Stimulated activated CD8-positive, alpha-beta memory T cell treated with anti-CD3 and anti-CD28 coated beads, Interleukin-2, amount 100 ng/mL, for 1 hour (primary cell): ENCODE measurements at places on chromosomes 5 and 9.

GRCh38 chr9:30301271-30301963, 2083.0 kb upstream of the ACO1 start:
- no peak for DNase-seq

DNA sequence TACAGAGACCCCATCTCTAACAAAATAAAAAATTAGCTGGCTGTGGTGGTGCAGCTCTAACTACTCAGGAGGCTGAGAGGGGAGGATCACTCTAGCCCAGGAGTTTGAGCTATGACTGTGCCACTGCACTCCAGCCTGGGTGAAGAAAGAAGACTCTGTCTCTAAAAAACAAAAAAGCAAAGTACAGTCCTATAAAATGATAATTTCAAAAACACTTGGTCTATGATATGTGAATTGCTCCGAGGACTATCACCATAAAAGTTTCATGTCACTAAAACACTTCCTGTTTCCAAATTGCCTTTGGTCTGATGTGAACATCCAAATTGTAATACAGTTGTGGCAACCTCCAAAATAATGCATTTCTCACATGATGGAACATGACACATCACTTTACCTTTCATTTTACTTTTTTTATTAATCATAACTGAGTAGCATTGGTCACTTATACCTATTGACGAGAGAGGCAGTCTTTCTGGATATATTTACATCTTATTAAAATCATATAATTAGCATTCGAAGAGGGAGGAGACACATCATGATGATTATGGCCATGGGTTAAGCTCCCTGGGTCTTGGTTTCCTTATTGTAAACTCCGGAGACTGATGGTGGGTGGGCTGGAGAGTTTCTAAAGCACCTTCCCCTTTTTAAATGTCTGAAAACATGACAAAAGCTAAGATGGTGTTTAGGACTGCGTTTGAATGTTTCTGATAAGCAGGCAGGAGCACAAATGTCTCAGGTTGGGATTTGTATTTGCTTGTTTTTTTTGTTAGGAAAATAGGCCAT, 25.8 kb upstream of the CD180 start:
- DNase-seq, result no peak

GRCh38 chr5:168952196-168952595, 348.7 kb downstream of the SLIT3 start:
- DNase-seq, result no peak

DNA sequence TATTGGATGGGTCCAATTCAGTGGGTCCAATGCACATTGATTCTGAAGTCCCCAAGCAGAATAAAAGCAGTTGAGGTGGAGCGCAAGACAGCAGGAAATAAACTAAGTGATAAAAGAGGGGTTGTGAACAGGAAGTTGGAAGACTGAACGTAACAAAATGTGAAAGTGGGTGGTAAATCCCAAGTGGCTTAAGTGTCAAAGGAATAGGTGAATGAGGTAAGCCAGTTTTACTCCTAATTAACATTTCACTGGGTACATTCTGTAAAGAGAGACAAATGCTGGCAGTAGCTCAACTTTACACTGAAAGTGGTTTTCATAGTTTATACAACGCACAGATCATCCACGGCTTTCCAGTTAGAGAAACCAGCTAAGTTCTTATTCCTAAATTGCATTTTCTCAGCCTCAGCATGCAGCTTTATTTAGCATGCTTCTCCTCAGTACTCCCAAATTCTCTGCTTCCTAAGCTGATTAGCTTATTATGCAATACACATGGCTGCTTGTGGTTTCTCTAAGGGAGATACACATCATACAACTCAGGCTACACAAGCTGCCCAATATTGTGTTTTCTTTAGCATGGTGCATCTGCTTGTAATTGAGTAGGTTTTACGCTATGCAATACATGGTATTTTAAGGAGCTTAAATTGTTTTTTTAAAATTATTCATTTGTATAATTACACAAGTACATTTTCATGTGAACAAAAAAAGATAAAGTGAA, 34.2 kb upstream of the HSD17B4 start:
- no peak for DNase-seq

- DNase-seq, result no peak
Measured at GRCh38 chr9:73219985-73220626, 68.4 kb downstream of the ANXA1 start.

- DNase-seq, result no peak
Measured at GRCh38 chr9:134433101-134433500, 106.8 kb downstream of the RXRA start.

- no peak for DNase-seq
Measured at GRCh38 chr9:80082213-80082612, 510.4 kb downstream of the TLE4 start.

DNA sequence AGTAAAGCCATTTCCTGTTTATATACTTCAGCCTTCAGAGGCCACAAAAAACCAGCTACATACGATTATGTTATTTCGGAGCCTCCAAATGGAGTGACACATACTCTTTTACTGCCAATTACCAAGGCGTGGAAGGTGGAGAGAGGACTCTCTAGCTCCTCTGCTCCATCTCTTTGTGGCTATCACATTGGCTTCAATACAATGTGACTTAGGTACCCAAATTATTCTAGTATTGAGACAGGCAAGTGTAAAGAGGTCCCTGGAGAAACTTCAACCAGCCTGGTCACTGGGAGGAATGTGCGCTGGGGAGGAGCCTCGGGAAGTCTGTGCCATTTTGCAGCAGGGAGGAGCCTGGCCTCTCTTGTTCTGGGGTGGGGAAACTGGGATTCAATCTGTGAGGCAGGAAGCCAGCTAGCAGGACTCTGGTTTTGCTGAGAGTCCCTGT, 85.8 kb upstream of the TAS2R1 start:
- no peak for DNase-seq

- DNase-seq, result no peak
Measured at GRCh38 chr5:153504726-153505125, 14.3 kb downstream of the GRIA1 start.

DNA sequence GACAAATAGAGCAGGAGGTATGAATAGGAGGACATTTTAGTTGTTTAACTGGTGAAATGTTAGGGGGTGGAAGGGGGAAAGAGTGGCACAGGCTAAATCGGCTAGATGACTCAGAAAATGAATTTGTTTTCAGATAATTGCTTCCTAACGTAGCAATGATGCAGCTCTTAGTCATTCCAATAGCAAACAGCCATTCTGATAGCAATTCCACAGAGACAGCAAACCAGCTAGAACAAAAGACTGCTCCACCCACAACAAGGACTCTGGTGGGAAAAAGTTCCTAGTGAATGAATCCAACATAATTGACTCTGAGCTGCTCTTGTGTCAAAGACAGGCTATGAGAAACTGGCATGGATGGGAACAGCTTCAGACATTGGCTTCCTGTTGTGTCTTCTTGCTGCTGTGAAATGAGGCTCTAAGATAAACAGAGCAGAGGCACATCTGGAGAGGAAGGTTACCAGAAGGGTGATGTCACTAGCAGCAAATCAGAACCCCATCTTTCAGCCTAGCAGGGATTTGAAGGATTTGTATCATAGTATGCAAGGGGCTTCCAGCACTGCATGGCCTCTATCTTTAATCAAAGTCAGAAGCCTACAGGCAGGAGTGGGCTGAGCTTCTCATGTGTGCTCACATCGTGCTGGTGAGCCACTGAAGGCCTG, 28.1 kb upstream of the F2RL1 start:
- no peak for DNase-seq

DNA sequence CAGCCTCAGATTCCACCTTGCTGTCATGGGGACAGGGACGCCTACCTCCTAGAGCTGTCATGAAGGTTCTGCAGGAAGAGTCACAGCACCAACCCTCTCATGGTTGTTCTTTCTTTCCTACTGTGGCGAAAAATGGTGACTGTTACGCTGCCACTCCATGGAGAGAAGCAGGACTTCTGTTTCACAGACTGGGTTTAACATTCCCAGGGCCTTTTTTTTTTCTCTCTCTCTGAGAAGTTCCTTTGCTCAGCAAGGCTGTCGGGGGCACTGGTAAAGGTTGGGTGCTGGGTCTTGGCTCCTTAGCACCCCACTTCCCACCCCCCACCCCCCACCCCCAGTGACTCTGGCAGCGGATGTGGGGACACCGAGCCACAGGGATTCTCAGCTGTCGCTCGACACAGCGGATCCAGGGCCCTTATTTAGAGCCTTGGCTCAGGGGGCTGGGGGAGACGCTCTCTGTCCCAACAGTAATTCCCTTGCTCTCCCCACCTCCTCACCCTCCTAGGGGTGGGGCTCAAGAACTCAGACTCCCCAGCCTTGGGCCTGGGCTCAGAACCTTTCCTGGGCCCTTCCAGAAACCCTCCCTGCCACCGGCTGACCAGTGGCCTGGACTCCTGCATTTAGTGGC, 34.4 kb downstream of the DUSP1 start:
- DNase-seq, result no peak

- no peak for DNase-seq
Measured at GRCh38 chr9:4386819-4387218, 87.0 kb upstream of the GLIS3 start.

GRCh38 chr9:4569101-4569500, 78.8 kb downstream of the SLC1A1 start:
- no peak for DNase-seq

- DNase-seq, result no peak
Measured at GRCh38 chr9:81850724-81851123, 77.5 kb upstream of the SPATA31D4 start.

DNA sequence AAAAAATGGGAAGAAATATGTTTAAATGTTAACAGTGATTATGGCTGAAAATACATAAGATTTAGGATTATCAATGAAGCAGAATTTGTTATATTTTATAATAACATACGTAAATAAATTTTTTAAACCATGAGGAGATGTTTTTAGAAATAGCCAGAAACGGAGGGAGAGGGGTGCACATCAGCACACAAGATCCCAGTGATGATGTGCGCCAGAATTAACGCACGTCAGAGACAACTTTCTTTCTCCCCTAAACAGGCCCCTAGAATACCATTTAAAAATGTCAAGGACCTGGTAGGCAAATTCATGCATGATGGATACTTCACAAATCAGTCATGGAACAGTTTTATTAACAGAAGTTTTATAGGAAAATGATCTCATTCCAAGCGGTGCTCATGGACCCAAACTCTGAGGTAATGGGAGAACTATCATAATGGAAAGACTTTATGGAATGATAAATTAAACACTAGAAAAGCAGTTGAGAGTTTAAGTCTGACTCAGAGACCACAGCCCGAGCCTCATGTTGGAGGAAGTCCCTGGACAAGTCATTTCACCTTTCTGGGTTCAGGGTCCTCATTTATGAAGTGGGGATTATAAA, 258.9 kb upstream of the GAS1 start:
- no peak for DNase-seq

DNA sequence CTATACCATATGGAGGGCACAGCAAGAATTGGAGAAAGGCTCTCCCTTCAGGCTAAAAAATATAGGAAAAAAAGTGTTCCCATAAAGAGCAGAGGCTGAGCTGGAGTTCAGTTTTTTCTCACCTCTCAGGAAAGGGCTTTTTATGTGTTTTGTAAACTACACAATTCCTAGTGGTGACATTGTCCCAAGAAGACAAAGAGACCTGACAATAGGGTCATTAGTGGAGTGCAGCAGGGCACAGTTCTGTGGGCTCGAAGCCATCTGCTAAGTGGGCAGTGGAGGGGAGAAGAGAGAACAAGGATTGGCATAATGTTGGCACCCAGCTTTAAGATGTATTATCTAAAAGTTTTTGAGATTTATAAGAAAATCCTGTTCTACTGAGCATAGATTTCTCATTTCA, 162.5 kb downstream of the HCN1 start:
- no peak for DNase-seq
